ENCODE measurements at places on chromosomes 12 and 14.

DNA sequence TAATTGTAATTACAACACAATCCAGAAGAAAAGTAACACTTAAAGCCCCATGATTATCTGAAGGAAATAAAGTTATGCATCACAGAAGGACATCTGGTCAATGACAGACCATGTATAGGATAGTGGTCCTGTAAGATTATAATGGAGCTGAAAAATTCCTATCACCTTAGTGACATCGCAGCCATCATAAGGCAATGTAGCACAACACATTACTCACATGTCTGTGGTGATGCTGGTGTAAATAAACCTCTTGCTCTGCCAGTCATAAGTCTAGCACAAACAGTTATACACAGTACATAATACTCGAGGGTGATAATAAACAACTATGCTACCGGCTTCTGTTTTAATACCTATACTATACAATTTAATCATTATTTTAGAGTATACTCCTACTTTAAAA lies 11.2 kb downstream of the ATG2B start:
- DNase-seq = no peak

DNA sequence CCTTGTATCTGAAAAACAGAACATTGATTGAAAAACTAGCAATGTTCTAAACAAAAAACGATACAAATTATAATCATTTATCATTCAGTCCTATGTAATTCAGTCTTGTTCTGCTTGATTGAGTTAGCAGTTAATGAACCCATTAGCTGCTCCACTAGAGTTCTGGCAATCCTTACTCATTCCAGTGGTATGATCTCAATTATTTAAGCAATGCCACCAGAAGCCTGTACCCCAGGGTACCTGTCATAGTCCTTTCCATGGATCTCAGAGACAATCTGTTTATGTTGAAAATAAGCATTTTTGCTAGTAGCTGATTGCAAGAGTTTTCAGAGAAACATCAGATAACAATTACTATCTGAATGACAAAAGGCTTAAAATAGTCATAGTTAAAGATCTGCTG lies 115.9 kb downstream of the UNC79 start:
- no peak for DNase-seq

DNA sequence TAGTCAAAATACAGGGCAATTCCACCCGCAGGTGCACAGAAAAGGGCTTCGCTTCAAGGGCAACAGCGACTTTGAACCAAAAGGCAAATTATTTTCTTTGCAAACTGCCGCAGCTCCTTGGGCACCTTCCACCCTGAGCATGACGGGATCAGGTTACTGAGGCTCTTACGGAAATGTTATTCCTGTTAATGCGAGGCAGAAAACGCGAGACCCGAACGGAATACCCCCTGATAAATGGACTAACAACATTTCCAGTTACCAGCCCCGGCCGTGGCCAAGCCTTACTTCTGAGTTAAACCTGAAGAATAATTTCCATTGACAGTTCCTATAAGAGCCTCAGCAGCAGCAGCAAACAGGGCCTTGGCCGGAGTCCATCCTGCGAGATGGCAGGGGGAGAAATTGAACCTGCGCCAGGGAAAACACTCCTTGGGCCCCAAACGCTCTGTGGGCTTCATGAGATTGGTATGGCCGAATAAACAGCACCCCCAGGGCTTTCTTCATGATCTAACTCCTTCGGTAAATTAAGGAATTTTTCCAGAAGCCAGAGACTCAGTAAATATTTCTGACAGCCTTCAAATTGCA lies 70.0 kb upstream of the DICER1 start:
- peak; percentile 57 for DNase-seq

DNA sequence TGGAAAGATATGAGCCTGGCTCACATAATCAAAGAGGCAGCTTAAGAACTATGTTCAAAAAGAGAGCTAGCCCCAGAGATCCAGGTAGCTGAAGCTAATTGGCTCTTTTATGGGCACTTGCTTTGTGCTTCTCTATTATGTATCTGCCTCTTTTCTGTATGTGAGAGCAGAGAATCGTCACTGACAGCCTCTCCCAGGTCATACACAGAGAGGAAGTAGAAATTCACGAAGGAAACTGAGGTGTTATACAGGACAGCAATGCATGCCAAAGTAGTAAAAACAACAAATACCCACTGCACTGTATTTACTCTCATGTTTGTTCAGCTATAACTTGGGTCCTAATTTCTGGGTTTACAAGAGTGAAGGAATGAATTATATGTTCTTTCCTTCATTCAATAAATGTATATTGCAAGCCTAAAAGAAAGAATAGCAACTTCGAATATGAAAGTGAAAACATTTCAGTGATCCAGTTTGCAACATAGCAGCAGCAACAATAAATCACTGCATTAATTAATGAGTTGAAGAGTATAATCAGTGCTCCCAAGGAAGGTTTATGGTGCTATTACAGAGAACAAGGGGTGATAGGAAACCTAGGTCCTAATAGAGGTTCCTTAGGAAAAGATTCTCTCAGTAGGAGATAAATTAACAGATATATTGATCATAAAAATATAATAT lies 47.1 kb upstream of the ATXN7L3B start:
- DNase-seq = peak; percentile 7

GRCh38 chr12:32080435-32080834 lies 26.2 kb upstream of the BICD1 start:
- DNase-seq = no peak

DNA sequence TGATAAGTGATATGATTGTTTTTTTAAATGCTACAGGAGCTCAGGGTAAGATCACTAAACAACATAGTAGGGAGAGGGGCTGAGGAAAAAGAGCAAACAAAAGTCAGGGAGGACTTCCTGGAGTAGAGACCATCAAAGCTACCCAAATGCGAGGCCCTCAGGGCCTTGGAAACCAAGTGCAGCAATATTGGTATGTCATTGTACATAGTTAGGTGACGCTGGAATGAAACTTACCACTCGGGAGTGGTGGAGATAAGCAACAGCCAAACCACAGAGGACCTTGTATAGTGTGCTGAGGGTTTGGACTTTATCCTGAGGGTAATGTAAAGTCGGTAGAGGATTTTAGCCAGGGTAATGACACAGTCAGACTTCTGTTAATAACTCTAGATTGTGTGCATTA lies 13.8 kb downstream of the KITLG start:
- peak; percentile 60 for DNase-seq

DNA sequence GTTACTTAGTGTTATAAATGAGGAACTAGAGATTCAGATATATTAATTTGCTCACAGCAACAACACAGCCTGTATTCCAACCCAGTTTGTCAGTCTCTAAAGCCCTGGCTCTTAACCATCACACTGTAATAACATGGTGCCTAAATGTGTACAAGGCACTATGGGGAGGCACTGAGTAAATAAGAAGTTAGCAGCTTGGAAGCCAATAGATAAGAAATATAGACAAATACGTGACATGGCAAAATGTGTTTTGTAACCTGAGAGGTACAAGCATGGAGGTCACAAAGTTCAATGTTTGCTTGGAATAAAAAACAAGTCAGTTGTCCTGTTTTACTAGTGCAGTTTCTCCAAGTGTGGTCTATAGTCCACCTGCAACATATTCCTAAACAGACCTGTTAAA lies 16.3 kb upstream of the SLCO1A2 start:
- no peak for DNase-seq

- DNase-seq = no peak
These were observed 25.1 kb downstream of the SYNJ2BP start for GRCh38 chr14:70391493-70392391.

GRCh38 chr12:68614105-68614679 lies 3.5 kb downstream of the RAP1B start:
- DNase-seq = no peak

GRCh38 chr12:34393821-34394150 lies 371.5 kb downstream of the ALG10 start:
- peak; percentile 17 for DNase-seq

GRCh38 chr12:86249851-86250250 lies 6.3 kb downstream of the MGAT4C start:
- DNase-seq = no peak

DNA sequence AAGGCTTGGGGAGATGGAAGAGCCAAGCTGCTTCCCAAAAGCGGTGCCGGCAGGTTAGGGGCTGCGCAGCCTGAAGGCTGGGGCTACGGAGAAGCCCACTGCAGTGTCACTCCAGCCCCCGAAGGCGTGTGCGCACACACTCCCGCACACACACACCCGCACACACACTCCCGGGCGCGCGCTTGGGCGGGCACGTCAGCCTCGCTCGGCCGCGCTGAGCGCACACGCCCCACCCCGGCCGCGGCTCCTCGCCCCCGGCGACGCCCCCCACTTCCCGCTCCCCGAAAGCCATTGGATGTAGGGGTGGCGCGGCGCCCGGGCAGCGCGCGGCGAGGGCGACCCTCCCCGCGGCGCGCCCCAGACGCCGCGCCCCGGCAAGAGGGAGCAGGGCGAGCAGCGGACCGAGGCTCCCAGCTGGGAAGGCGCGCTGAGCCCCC lies at the start of gene KCNK10:
Gene KCNK10 (minus strand): TSS at position 184 of the 437 bp plus-strand sequence. CDS start 471 bp downstream, outside the sequence.
- peak; percentile 53 for DNase-seq

GRCh38 chr14:100683578-100683977 lies 43.1 kb upstream of the DLK1 start:
- DNase-seq = no peak

DNA sequence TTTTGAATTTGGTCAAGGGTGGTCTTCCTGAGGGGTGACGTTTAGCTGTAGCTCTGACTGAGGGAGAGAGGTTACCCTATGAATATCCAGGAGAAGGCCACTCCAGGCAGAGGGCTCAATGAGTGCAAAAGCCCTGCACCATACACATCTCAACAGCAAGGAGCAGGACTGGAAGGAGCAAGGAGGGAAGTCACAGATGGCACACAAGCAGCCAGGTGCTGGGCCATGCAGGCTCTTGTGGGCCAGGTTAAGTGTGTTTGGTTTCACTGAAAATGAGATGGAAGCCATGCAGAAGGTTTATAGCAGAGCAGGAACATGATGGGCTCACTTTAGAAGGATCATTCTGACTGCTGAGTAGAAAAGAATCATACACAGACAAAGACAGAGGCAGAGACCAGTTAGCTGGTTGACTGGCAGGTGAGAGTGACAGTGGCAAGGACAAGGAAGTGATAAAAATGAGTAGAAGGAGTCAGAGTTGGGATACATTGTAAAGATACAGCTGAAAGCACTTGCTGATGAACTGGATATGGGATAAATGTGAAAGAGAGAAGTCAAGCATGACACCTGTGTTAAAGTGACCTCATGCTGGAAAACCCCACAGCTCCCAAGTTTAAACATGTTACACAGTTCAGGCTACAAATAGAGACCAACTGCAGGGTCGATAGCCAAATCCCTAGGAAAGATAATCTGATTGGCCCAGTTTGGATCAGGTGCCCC lies 81.2 kb downstream of the PRKD1 start:
- DNase-seq = no peak

DNA sequence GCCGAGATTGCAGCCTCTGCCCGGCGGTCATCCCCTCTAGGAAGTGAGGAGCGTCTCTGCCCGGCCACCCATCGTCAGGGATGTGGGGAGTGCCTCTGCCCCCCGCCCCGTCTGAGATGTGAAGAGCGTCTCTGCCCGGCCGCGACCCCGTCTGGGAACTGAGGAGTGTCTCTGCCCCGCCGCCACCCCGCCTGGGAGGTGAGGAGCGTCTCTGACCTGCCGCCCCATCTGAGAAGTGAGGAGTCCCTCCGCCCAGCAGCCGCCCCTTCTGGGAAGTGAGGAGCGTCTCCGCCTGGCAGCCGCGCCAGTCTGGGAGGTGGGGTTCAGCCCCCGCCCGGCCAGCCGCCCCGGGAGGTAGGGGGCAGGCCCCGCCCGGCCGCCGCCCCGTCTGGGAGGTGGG lies 544.0 kb downstream of the CCER1 start:
- no peak for DNase-seq

DNA sequence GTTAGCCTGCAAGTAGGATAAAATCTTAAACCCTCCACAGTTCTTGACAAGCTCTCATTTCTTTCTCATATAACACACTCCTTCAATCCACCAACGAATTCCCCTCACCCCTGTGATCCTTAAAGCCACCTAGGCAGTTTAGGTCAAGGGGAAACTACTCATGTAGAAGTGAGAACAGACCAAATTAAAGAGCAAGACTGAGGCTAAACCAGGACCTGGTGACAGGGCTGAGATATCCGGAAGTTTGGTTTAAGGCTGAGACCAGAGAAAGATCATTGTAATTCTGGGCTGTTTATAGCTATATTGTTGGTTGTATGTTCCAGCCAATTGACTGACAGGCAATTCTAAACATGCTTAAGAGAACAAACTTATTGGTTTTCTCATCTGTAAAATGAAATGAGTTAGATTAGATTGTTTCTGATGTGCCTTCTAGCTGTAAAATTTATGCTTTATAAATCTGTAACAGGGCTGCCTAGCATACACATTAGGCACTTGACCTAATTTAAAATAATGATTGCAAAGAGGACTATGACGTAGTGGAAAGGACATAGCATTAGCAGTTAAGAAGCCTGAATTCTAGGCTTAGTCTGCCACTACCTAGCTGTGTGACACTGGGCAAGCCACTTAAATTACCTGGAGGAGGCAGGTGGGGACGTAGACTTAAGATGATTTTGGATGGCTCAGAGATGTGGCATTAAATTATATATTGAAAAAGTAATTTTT lies 53.9 kb upstream of the PTGR2 start:
- no peak for DNase-seq

GRCh38 chr12:99043319-99043914 lies 398.3 kb downstream of the APAF1 start:
- DNase-seq = peak; percentile 61

GRCh38 chr12:71297930-71298329 lies 140.1 kb upstream of the TSPAN8 start:
- DNase-seq = no peak

DNA sequence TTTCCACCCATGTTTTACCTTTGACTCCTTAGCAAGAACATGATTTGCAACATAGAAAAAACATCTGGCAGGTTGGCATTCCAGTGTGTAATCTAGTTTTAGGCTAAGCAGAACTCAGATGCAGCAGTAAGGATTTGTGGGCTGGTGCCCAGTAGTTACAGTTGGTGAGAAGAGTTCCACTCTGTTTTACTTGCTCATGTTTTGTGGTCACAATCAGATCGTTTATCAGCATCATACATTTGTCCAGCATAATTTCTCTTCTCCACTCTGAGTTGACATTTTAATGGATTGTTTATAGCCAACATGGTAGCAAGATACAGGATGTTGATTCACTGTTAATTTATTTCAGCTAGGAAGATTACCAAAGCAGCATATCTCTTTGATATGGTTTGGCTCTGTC lies 120.0 kb downstream of the PDE6H start:
- DNase-seq = no peak

DNA sequence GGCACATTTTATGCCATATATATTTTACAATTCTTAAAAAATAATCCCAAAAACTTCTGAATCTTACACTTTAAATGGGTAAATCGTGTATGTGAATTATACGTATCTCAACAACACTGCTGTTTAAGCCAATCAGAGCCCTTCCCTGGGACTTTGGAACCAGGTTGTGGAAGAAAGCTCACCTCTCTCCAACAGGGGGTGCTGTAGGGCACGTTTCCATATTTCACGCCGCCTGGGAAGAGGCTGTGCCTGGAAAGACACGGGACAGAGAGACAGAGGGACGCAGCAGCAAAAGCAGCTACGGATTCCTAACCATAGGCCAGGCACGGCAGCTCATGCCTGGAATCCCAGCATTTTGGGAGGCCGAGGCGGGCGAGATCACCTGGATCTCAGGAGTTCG lies 29.4 kb upstream of the FBRSL1 start:
- DNase-seq = no peak

- peak; percentile 81 for DNase-seq
These were observed 1.7 kb upstream of the TNS2 start for GRCh38 chr12:53048033-53048779.
